Activated T-cell treated with anti-CD3 and anti-CD28 coated beads, Interleukin-2, amount 50 U/mL, for 48 hours (primary cell): ENCODE measurements at places on chromosomes 4 and X.

GRCh38 chr4:3873408-3874027 lies 107.3 kb downstream of the ADRA2C start:
- DNase-seq: no peak

DNA sequence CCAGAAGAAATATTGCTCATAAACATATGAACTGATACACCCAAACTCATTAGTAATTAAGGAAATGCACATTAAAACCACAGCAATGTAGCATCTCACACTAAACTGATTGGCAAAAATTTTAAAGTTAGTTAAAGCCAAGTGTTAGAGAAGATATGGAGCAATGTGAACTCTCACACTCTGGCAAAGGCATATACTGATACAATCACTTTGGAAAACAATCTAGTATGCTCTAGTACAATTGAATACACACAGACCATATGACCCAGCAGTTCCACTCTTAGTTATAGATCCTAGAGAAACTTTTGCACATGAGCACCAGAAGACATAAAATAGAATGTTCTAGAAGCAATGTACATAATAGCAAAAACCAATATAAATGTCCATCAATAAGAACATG lies 8.4 kb upstream of the AWAT1 start:
- DNase-seq: no peak

- DNase-seq: no peak
These were observed 14.9 kb upstream of the CYTL1 start for GRCh38 chr4:5034206-5034605.

- DNase-seq: no peak
These were observed at the start of gene CXCL13 for GRCh38 chr4:77605210-77605902. CXCL13 (plus strand) TSS chr4:77605820; CDS start chr4:77605866, 46 bp downstream.

- DNase-seq: no peak
These were observed 135.6 kb downstream of the CAMK2D start for GRCh38 chr4:113625902-113626301.

DNA sequence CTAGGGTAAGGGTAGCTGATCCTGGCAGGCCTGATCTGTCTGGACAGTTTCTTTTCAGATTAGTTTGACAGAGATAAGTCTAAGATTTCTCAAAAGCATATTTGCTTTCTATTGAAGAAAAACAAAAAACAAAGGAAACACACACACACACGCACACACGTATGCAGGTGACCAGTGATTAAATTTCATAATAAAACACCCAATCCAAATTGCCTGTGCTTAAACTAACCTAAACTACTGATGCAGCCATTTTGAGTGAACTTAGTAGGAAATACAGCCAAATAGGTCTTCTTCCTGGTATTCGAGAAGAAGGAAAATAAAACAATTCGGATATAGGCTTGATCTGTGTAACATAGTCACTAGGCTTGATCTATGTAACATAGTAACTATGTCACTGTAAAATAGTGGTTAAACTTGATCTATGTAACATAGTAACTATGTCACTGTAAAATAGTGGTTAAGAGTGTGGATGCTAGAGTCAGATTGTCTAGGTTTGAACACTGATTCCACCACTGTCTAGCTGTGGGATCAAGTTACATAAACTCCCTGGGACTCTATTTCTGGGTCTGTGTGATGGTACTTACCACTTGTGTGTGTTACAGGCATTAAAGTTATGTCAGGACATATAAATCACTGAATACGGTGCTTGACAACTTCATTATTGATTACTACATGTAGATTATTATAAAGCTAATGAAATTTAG lies 9.8 kb upstream of the CCNG2 start:
- DNase-seq: no peak

- DNase-seq: no peak
These were observed 1070.4 kb upstream of the ADGRL3 start for GRCh38 chr4:60129740-60130139.

- DNase-seq: no peak
These were observed 127.5 kb upstream of the GK2 start for GRCh38 chr4:79535516-79535915.

- DNase-seq: no peak
These were observed 743.5 kb upstream of the MAGEB2 start for GRCh38 chrX:29471829-29472228.
